ENCODE measurements at places on chromosomes 4 and X. TPM values are rescaled to one million over a fixed set of nuclear protein-coding genes. Genes with fewer than 3 reads are reported as not detected.

The USP17L12 gene
- total RNA-seq: not detected

The RPL36A gene
- total RNA-seq: 649 TPM

The AWAT1 gene
- total RNA-seq: not detected

The PDCL2 gene
- total RNA-seq: not detected

The DCAF4L1 gene
- total RNA-seq: 0.23 TPM

The INTS6L gene
- 15.4 TPM for total RNA-seq

The CSN1S1 gene
- total RNA-seq: not detected

The FMR1NB gene
- total RNA-seq: not detected

The MND1 gene
- total RNA-seq: 1.8 TPM

The GASK1B gene
- total RNA-seq: 160 TPM

The IBSP gene
- not detected for total RNA-seq

The GPC4 gene
- total RNA-seq: 5.9 TPM

The MAGEA12 gene
- total RNA-seq: not detected

The TEX13C gene
- not detected for total RNA-seq

The DDX53 gene
- total RNA-seq: not detected

The HSFX4 gene
- not detected for total RNA-seq

The SUPT20HL1 gene
- under 0.01 TPM for total RNA-seq

The HSFX3 gene
- total RNA-seq: not detected

The RS1 gene
- total RNA-seq: not detected

The MTMR8 gene
- not detected for total RNA-seq

The CFAP97 gene
- 34.7 TPM for total RNA-seq

The CXCR3 gene
- total RNA-seq: not detected

The KIF4A gene
- total RNA-seq: 1.2 TPM

The SCML2 gene
- 0.59 TPM for total RNA-seq

The AR gene
- 2.1 TPM for total RNA-seq

The CXCL3 gene
- total RNA-seq: 11.9 TPM

The RAB9B gene
- 0.78 TPM for total RNA-seq

The LNX1 gene
- total RNA-seq: 4.5 TPM

The CLDN34 gene
- total RNA-seq: not detected

The DMD gene
- 34.9 TPM for total RNA-seq

The TEX11 gene
- 1.5 TPM for total RNA-seq

The IL1RAPL1 gene
- 9.0 TPM for total RNA-seq

The FAM149A gene
- 0.89 TPM for total RNA-seq

The UGT2B28 gene
- total RNA-seq: not detected

The CT45A2 gene
- total RNA-seq: not detected

The FHIP1A gene
- 0.30 TPM for total RNA-seq

The TLR3 gene
- total RNA-seq: 2.1 TPM

The EVC2 gene
- 11.5 TPM for total RNA-seq

The NSUN7 gene
- not detected for total RNA-seq

The LANCL3 gene
- total RNA-seq: 0.83 TPM

The VCX2 gene
- total RNA-seq: not detected

The NWD2 gene
- not detected for total RNA-seq

The TNMD gene
- total RNA-seq: not detected

The TGIF2LX gene
- not detected for total RNA-seq

The TMEM35A gene
- total RNA-seq: 4.2 TPM
